ENCODE measurements at places on chromosomes 6 and 20. TPM values are rescaled to one million over a fixed set of nuclear protein-coding genes. Genes with fewer than 3 reads are reported as not detected.

XKR7 gene
- 0.36 TPM for total RNA-seq

DNA sequence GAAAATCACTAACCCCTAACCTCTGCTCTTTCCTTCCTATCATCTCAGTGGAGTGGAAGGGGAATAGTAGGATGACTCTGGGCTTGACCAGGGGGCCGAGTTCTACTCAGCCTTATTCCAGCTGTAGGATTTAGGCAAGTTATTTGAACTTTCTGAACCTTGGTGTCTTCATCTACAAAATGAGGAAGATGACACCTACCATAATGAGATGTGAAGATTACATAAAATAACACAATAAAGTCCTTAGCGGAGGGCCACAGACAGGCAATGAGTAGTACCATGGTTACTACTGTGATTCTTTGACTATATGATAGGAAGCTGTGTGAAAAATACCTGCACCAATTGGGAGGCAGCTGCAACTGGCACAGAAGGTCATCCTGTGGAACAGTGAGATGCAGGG, 53.6 kb upstream of the PIM1 start:
- H3K36me3 ChIP-seq, result no peaks in the 10 kb centered on the region
- DNase-seq, result no peak
- no peak overlapping the region for H3K27ac ChIP-seq
- H3K4me1 ChIP-seq, result no peaks in the 10 kb centered on the region

DNA sequence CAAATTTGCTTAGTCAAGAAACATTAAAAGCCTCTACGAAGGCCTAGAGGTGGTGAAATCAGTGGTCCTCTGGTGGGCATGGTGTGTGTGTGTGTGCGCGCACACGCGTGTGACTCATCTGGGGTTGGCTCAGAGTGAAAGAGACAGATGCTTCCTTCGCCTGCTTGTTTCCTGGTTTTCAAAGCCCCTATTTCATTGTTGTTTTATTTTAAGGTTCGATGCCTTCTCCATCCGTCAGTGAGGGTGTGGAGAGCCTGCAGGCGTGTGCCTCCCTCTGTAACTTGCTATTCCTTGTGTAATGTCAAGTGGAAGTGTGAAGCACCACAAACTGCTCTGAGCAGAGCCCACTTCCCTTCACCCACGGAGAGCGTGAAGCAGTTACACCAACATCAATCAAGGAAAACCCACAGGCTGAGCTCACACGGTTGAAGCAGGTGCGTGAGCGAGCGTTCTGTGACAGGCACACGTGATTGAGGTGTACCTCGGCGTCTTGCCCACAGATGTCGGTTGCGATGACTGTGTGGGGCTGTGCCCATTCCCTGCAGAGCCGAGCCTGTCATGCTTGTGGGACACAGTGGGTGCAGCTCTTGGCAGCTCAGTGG, 233.9 kb downstream of the PRL start:
- H3K36me3 ChIP-seq, result no peaks in the 10 kb centered on the region
- no peaks in the 10 kb centered on the region for H3K27me3 ChIP-seq
- no peak for DNase-seq
- H3K4me1 ChIP-seq, result no peaks in the 10 kb centered on the region

DNA sequence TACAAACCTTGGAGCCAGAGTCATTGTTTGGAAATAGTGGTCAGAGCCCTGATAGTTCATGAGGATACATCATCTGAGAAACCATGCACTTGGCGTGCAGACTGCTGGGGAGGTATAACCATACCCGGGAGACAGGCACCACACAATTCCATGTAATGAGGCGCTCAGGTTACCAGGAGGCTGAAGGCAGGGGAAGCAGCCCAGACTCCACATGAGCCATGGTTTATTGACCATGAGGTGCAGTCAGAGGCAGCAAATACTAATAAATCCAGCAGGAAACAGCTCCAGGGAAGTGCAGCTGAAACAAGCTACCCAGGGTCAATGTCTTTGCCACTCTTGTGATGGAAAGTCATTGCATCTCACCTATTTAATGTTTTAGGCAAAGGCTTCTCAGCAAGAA, 156.0 kb downstream of the TBC1D7 start:
- no peak overlapping the region for H3K27ac ChIP-seq
- no peaks in the 10 kb centered on the region for H3K36me3 ChIP-seq
- DNase-seq, result no peak

DNA sequence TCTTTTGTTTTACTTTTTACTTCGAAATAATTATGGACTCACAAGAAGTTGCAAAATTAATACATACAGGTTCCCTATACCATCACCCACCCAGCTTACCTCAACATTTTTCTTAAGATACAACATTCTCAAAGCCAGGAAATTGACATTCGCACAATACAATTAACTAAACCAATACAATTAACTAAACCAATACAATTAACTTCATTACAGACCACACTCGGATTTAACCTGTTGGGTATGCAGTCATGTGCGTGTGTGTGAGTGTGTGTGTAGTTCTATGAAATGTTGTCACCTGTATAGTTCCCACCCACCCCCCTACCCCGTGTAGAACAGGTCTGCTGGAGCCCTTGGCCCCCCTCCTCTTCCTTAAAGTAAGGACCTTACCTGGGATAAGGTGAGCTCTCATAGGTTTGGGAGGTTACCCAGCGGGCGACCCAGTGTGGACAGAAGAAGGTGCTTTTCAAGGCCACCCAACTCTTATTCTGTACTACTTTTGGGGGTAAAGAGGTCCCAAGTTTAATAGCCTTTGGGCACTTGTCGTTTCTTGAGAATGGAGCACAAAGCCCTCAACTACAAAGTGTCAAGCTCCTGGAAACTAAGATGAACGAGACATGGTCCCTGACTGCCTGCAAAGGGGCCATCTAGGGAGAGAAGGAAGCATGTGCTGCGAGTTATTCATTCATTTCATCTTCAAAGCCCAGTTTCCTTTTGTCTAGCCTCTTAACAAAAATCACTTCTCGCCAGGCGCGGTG, 544 bp upstream of the STK38 start:
- DNase-seq, result no peak
- no peaks in the 10 kb centered on the region for H3K27me3 ChIP-seq
- no peaks in the 10 kb centered on the region for H3K36me3 ChIP-seq
- peak overlapping the region; percentile 87 for H3K27ac ChIP-seq
- peaks cover 11% of the 10 kb centered on the region for H3K4me1 ChIP-seq
- peak overlapping the region; percentile 18 for H3K4me3 ChIP-seq

ZC3H12D gene
- 0.10 TPM for total RNA-seq

TCF15 gene
- total RNA-seq, result not detected

GRCh38 chr20:49979030-49979832, 3.5 kb upstream of the SNAI1 start:
- peak overlapping the region; percentile 35 for H3K4me3 ChIP-seq
- DNase-seq, result no peak
- H3K27me3 ChIP-seq, result peaks cover 6% of the 10 kb centered on the region
- H3K4me1 ChIP-seq, result peaks cover 23% of the 10 kb centered on the region

CST4 gene
- not detected for total RNA-seq

DNA sequence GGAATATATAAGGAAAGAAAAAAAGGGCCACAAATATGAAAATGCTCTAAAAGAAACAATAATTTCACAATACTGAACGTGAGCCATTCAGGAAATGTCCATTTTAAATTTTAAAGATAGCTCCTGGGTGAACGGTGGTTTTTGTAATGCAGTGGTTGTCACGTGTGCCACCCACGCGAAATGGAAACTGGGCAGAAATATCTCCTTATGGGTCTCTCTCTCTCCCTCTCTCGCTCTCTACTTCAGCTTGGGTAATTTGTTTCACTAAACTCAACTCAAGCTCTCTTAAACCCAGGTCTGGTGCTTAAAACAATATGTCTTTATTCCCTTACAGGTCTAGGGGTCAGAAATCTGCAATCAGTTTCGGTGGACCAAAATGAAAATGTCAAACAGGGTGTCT, 150.8 kb downstream of the OR2B2 start:
- H3K4me3 ChIP-seq, result no peak overlapping the region
- peaks cover 5% of the 10 kb centered on the region for H3K4me1 ChIP-seq
- H3K27me3 ChIP-seq, result peaks cover 11% of the 10 kb centered on the region
- DNase-seq, result no peak

DNA sequence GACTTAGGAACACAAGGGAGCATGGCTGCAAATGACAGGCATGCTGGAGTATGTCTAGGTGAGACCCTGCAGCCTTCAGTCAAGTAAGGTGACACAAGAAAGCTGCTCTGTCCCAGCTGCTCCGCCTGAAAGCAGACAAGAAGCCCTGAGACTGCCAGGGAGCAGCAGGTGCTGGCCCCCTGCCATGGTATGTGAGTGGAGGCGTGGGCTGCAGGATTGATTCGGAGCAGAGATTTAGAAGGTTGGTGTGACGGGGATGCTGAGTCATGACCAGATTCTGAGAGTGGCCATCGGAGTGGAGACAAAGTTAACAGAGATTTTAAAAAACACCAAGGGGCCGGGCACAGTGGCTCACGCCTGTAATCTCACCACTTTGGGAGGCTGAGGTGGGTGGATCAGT, 17.8 kb downstream of the LRP11 start:
- H3K4me3 ChIP-seq, result no peak overlapping the region
- H3K4me1 ChIP-seq, result peaks cover 36% of the 10 kb centered on the region
- peak overlapping the region; percentile 43 for H3K27ac ChIP-seq

DNA sequence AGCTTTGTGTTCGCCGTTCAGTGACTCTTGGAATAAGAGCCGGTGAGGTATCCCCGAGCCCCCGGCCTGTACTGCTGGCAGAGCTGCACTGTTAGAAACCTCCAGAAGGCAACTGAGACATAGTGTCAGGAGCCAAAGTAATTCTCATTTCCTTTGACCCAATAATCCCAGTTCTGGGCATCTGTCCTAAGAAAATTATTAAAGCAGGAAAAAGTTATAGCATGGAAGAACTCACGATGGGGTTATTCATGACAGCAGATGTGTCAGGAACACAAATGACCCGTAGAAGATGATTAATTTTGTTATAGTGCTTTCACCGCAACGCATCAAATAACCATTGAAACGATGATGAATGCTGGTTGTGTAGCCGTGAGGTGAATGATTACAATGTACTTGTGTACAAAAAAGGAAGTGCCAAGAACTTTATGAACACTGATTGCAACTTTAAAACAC, 20.3 kb downstream of the CYP21A2 start:
- peak; percentile 53 for DNase-seq
- no peaks in the 10 kb centered on the region for H3K36me3 ChIP-seq
- peaks cover 6% of the 10 kb centered on the region for H3K4me1 ChIP-seq
- peaks cover 12% of the 10 kb centered on the region for H3K27me3 ChIP-seq
- H3K27ac ChIP-seq, result no peak overlapping the region

CCN2 gene
- total RNA-seq, result 1,253 TPM

- no peaks in the 10 kb centered on the region for H3K27me3 ChIP-seq
- no peak overlapping the region for H3K27ac ChIP-seq
- H3K4me3 ChIP-seq, result no peak overlapping the region
- no peaks in the 10 kb centered on the region for H3K4me1 ChIP-seq
- H3K36me3 ChIP-seq, result no peaks in the 10 kb centered on the region
Observed at GRCh38 chr6:142952614-142953013, 7.6 kb upstream of the HIVEP2 start.

- H3K4me1 ChIP-seq, result no peaks in the 10 kb centered on the region
- no peak for DNase-seq
- H3K4me3 ChIP-seq, result no peak overlapping the region
- H3K27ac ChIP-seq, result no peak overlapping the region
- H3K27me3 ChIP-seq, result no peaks in the 10 kb centered on the region
- H3K36me3 ChIP-seq, result no peaks in the 10 kb centered on the region
Observed at GRCh38 chr6:20178327-20178726, 33.9 kb downstream of the MBOAT1 start.

- peak overlapping the region; percentile 29 for H3K4me3 ChIP-seq
- H3K27ac ChIP-seq, result peak overlapping the region; percentile 99
- DNase-seq, result peak; percentile 100
- H3K27me3 ChIP-seq, result no peaks in the 10 kb centered on the region
- H3K36me3 ChIP-seq, result no peaks in the 10 kb centered on the region
Observed at GRCh38 chr6:134908906-134909516, 40.9 kb downstream of the ALDH8A1 start.

GRCh38 chr6:123804014-123804786, 535 bp downstream of the NKAIN2 start:
- H3K27ac ChIP-seq, result no peak overlapping the region
- no peak for DNase-seq
- H3K36me3 ChIP-seq, result no peaks in the 10 kb centered on the region
- H3K4me3 ChIP-seq, result peak overlapping the region; percentile 17
- peaks cover 20% of the 10 kb centered on the region for H3K27me3 ChIP-seq

DNA sequence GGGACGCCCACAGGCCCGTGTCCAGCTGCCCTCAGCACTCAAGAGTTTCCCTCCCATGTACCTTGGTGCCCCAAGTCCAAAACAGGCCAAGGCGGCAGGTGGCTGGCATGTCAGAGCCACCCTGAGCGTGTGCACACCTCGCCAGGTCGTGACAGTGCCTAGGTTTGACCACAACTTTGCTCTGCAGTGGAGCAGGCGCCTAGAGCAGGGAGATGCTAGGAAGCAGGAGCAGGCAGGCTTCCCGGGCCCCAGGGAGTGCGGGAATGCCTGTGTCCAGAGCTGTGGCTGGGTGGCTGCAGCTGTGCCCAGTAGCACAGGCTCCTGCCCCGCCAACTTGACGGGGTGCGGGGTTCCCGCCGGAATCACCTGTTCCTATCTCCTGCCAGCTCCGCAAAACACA, 380.8 kb upstream of the IMPG1 start:
- no peak for DNase-seq
- H3K27ac ChIP-seq, result no peak overlapping the region
- H3K4me3 ChIP-seq, result no peak overlapping the region
- H3K36me3 ChIP-seq, result no peaks in the 10 kb centered on the region
- H3K4me1 ChIP-seq, result no peaks in the 10 kb centered on the region

- no peak overlapping the region for H3K27ac ChIP-seq
- H3K27me3 ChIP-seq, result no peaks in the 10 kb centered on the region
- no peak overlapping the region for H3K4me3 ChIP-seq
- DNase-seq, result peak; percentile 36
- no peaks in the 10 kb centered on the region for H3K36me3 ChIP-seq
Observed at GRCh38 chr6:97312241-97312640, 29.2 kb upstream of the MMS22L start.

TGM3 gene
- total RNA-seq, result not detected

DNA sequence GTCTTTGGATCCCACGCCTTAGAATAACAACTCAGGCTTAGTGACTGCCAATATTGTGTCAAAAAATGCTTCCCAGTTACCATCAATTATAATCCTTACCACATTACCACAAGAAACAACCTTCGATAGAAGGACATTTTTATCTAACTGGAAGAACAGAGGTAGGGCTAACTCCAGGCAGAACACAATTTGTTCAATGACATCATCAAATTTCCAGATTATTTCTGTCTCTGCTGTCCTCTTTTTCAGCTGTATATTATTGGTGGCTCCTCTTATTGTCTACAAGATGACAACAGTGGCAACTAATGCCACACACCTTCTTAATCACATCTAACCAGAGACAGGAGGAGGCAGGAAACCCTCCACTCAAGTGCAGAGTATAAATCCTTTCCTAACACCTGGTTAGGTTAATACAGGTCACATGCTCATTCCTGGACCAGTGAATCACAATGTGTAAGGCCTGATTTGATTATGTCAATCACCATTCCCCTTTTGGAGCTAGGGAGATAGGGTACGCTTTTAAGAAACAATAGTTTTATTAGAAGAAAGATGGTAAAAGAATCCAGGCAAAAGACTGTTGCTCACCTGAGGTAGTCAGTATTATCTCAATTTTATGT, 18.0 kb downstream of the KHDC1L start:
- no peak overlapping the region for H3K27ac ChIP-seq
- H3K36me3 ChIP-seq, result no peaks in the 10 kb centered on the region
- no peaks in the 10 kb centered on the region for H3K27me3 ChIP-seq
- H3K4me3 ChIP-seq, result no peak overlapping the region
- peak; percentile 44 for DNase-seq

- H3K27me3 ChIP-seq, result no peaks in the 10 kb centered on the region
- DNase-seq, result no peak
- H3K4me1 ChIP-seq, result no peaks in the 10 kb centered on the region
- no peak overlapping the region for H3K27ac ChIP-seq
- no peak overlapping the region for H3K4me3 ChIP-seq
Observed at GRCh38 chr6:35230950-35231349, 17.2 kb downstream of the SCUBE3 start.
